ENCODE measurements at places on chromosomes 7 and 10.

DNA sequence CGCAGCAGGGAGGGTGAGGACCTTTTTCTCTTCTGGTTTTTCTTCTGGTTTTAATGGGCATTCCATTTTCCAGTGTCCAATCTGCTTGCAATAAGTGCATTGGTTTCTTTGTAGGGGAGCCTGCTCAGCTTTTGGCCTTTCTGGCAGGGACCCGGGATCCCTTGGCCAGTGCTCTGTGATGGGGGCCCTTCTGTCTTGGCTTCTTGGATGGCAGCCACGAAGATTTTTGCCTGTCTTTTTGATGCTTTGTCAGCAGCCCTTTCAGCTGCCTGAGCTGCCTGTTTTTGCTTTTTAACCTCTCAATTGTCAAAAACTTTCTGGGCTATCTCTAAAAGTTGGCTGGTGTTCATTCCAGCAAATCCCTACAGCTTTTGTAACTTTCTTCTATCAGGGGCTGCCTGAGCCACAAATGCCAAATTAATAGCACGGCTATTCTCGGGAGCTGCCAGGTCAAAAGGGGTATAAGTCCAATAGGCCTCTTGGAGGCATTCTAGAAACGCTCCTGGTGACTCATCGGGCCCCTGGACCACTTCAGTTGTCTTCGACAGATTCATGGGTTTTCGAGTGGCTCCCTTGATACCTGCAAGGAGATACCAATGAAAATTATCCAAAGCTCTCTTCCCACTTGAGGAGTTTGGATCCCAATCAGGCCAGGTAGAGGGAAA, 179.9 kb upstream of the MBL2 start:
- DNase-seq: no peak

DNA sequence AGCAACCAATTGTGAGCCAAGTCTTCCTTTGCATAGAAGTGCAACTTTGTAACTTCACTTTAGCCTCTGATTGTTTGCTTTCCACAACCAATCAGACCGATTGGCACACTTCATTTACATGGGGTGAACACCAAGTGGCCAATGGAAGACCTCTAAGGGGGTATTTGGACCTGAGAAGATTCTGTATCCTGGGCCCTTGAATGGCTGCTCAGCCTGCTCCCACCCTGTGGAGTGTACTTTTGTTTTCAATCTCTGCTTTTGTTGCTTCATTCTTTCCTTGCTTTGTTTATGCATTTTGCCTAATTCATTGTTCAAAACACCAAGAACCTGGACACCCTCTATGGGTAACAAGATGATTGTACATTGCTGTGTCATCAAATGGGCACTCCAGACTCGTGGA, 385.7 kb upstream of the NRP1 start:
- DNase-seq: no peak

DNA sequence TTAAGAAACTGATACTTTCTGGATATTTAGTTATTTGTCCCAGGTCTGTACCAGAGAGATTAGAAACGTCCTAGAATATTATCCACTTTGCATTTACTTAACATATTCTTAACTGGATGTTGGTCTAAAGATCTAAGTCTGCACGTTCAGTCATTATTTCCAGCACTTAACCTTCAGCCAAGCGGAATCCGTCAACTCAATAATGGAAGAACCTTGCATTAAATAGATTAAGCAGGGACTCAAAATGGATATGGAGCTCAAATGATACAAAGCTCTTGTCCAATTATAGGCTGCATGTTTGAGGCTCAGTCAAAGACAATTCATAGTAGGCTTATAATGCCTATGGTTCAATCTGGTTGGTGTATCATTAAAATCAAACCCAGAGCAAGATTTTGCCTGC, 162.9 kb downstream of the SEMA3D start:
- no peak for DNase-seq

DNA sequence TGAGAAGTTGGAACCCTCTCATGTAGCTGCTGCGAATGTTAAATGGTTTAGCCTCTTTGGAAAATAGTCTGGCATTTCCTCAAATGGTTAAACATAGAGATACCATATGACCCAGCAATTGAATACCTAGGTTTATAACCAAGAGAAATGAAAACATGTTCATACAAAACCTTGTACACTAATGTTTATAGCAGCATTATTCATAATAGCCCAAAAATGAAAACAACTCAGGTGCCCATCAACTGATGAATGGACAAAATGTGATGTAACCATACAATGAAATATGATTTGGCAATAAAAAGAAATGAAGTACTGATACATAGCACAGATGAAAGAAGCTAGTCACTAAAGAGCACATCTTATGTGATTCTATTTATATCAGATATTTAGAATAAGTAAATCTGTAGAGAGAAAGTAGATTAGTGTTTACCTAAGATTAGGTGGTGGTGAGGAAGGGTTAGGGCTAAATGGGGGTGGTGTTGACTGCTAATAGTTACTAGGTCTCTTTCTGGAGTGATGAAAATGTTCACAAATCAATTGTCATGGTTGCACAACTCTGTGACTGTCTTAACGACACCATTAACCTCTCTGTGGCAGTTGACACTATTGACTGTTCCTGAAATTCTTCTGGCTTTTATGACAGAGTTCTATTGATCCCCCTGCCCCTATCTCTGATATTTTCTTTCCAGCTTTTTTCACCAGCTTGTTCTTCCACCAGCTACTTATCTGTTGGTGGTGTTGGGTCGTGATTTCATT, 35.2 kb downstream of the VCL start:
- DNase-seq: no peak

GRCh38 chr10:25758041-25758457, 176.0 kb upstream of the MYO3A start:
- no peak for DNase-seq

DNA sequence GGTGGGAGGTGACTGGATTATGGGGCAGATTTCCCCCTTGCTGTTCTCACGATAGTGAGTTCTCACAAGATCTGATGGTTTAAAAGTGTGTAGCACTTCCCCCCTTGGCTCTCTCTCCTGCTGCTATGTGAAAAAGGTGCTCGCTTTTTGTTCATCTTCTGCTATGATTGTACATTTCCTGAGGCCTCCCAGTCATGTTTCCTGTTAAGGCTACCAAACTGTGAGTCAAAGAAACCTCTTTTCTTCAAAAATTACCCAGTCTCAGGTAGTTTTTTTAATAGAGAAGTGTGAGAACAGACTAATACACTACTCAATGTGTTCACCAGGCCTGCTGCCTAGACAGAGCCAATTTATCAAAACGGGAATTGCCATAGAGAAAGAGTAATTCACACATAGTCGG, 49.7 kb downstream of the SDHAF3 start:
- DNase-seq: no peak

GRCh38 chr10:37872283-37872682, 14.9 kb upstream of the ZNF248 start:
- DNase-seq: no peak

- DNase-seq: no peak
Observed at GRCh38 chr10:126423732-126424491, 35.6 kb upstream of the ADAM12 start.

DNA sequence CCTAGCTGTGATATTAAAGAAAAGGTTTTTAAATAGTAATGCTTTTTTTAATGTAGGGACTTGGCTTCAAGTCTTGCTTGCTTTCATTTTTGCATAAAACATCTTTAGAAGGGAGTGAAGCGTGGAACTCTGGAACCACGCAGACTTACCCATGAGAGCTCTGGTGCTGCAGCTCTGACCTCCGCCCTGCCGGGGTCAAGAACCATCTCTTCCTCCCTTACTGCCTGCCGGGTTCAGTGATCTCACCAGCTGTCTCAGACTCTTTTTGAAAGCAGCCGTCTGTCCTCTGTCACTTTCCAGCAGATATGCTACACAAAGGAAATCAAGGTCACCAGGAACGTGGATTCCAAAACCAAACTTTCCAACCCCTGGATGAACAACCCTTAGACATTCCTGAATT, 353.8 kb downstream of the GPR37 start:
- DNase-seq: no peak

GRCh38 chr10:51620131-51620530, 79.3 kb downstream of the CSTF2T start:
- no peak for DNase-seq

DNA sequence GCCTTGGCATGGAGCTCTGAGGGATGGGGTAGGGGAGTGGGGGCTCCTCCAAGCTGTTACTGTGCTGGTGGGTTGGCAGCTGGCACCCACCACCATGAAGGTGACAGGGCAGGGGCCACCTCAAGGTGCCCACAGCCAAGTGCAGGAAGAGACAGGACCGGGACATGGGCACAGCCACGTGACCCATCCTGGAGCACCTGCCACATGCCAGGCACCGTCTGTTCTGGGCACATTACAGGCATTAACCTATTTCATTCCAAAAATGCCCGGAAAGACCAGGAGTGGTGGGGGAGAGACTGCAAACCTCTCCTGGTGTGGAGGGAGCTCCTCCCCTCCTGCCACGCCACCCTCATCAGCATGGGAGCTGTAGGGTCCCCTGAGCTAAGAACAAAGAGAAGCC, 56.7 kb downstream of the CAMK2B start:
- DNase-seq: no peak

GRCh38 chr7:9645756-9646155, 1212.3 kb downstream of the NXPH1 start:
- no peak for DNase-seq

DNA sequence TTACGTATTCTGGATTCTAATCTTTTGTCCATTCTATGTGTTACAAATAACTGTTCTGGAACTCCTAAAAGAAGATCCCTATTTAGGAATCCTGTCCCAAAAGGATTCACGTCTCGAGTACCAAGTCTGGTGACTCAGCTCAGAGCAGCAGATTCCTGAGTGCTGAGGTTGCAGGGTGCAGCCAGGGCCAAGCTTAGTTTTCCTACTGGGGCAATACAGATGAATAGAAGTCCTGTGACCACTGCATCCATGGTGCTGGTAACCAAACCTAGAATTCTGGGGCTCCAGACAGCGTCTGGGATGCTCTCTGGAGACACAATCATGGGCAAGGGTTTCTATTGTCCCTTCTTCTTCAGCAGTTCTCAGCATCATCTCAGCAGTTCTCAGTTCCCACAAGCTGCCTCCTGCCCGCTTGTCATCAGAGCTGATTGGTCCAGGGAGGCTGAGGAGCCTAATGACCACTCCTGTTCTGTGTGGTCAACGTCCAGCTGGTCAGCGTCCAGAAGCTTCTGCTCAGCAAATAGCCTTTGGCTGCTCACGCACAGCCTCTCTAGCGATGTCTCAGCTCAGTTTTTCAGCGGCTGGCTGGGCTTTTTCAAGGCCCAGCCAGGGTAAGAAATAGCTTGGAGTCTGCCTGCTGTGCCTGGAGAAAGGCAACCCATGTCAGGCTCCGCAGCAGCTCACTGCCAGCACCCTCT, 50.4 kb upstream of the C7orf33 start:
- no peak for DNase-seq

- no peak for DNase-seq
Observed at GRCh38 chr7:142420554-142421362, 162.9 kb upstream of the PRSS58 start.

DNA sequence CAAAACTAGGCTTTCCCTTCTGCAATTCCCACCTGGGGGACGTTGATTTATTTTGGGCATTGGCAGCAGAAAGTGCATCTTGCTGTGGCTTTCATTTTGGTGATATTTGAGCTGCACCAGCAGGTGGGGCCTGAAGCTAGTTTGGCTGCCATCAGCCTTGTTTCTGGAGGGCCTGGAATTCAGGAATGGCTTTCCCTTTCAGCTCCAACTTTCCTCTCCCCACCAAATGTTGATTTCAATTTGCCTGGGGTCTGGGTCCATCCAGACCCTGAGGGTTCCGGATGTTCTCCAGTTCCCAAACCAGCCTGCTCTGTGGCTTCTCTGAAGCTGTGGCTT, 640.4 kb downstream of the TYW1 start:
- DNase-seq: no peak

GRCh38 chr10:17528306-17528862, 74.0 kb upstream of the ST8SIA6 start:
- DNase-seq: no peak

DNA sequence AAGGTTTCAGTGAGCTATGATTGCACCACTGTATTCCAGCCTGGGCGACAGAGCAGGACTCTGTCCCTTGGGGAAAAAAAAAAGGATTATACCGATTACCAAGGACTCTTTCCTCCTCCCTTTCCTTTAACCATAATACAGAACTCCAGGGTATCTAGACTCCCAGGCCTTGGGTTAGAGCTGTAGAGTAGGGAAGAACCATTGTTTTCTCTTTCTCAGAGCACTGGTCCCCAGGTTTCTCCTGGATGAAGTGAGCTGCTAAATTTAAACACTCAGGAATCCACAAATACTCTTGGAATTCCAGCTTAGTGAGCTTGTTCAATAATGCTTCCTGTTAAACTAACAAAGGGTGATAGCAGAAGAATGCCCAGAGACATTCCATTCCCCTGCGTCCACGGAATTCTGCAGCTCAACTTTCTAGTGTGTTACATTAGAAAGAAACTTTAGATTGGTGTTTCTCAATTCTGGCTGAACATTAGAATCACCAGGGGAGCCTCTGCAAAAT, 14.6 kb upstream of the RPEL1 start:
- DNase-seq: no peak

GRCh38 chr7:101156866-101157589, 2.8 kb downstream of the AP1S1 start:
- DNase-seq: no peak

- DNase-seq: no peak
Observed at GRCh38 chr7:40760293-40760964, 625.6 kb downstream of the SUGCT start.

- DNase-seq: no peak
Observed at GRCh38 chr7:29990931-29991330, 1.3 kb upstream of the SCRN1 start.

- no peak for DNase-seq
Observed at GRCh38 chr10:30489346-30489745, 55.4 kb downstream of the MAP3K8 start.

DNA sequence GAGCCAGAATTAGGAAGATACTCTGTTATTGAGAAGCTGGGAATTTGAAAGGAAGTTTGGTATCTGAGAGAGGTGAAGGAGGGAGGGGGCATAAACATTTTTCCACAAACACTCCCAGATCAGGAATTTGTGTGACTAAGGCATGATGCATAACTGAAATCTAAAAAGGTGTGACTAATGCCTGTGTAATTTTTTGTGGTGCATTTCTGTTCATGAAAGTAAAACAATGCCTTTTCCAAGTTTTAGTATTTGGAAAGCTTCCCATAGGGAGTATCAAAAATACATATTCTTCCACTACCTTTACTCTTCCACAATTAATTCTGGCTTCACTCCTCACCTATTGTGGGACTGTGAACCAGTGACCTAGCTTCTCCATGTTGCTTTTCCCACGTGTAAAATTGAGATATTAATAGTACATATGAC, 56.4 kb upstream of the CAV2 start:
- DNase-seq: no peak

DNA sequence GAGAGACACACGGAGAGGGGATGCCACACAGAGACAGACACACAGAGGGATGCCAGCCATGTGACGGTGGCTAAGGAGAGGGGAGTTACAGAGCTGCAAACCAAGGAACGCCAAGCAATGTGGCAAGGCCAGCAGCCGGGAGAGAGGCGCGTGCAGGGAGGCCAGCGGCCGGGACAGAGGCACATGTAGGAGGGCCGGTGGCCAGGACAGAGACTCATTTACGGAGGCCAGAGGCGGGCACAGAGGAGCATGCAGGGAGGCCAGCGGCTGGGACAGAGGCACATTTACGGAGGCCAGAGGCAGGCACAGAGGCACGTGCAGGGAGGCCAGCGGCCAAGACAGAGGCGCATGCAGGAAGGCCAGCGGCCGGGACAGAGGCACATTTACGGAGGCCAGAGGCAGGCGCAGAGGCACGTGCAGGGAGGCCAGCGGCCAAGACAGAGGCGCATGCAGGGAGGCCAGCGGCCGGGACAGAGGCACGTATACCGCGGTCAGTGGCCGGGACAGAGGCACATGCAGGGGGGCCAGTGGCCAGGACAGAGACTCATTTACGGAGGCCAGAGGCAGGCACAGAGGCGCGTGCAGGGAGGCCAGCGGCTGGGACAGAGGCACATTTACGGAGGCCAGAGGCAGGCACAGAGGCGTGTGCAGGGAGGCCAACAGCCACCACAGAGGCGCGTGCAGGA, 40.4 kb downstream of the INSIG1 start:
- DNase-seq: peak; percentile 11
